ENCODE measurements at places on chromosomes 6 and 20.
A peak's percentile ranks its signal among the peaks of the same experiment; 100 is the strongest.

- H3K27me3 ChIP-seq: no peaks in the 10 kb centered on the region
- H3K4me3 ChIP-seq: no peak overlapping the region
- DNase-seq: no peak
- no peaks in the 10 kb centered on the region for H3K4me1 ChIP-seq
Measured at GRCh38 chr20:57953638-57954037, 243.8 kb upstream of the PMEPA1 start.

GRCh38 chr6:63963769-63964315 is 328.2 kb downstream of the PHF3 start:
- H3K4me1 ChIP-seq: peaks cover 2% of the 10 kb centered on the region
- no peak for DNase-seq
- no peak overlapping the region for H3K27ac ChIP-seq
- H3K4me3 ChIP-seq: no peak overlapping the region

GRCh38 chr6:14906621-14907020 is 339.2 kb upstream of the JARID2 start:
- H3K4me1 ChIP-seq: no peaks in the 10 kb centered on the region
- DNase-seq: no peak
- no peak overlapping the region for H3K4me3 ChIP-seq
- no peak overlapping the region for H3K27ac ChIP-seq

GRCh38 chr20:50038574-50038991 is 55.8 kb downstream of the SNAI1 start:
- no peak overlapping the region for H3K4me3 ChIP-seq
- H3K4me1 ChIP-seq: peaks cover 13% of the 10 kb centered on the region
- no peaks in the 10 kb centered on the region for H3K36me3 ChIP-seq
- H3K27me3 ChIP-seq: no peaks in the 10 kb centered on the region

GRCh38 chr6:160455081-160455480 is 106.9 kb downstream of the SLC22A3 start:
- H3K4me1 ChIP-seq: no peaks in the 10 kb centered on the region
- no peak overlapping the region for H3K4me3 ChIP-seq
- H3K36me3 ChIP-seq: no peaks in the 10 kb centered on the region
- H3K27me3 ChIP-seq: no peaks in the 10 kb centered on the region

DNA sequence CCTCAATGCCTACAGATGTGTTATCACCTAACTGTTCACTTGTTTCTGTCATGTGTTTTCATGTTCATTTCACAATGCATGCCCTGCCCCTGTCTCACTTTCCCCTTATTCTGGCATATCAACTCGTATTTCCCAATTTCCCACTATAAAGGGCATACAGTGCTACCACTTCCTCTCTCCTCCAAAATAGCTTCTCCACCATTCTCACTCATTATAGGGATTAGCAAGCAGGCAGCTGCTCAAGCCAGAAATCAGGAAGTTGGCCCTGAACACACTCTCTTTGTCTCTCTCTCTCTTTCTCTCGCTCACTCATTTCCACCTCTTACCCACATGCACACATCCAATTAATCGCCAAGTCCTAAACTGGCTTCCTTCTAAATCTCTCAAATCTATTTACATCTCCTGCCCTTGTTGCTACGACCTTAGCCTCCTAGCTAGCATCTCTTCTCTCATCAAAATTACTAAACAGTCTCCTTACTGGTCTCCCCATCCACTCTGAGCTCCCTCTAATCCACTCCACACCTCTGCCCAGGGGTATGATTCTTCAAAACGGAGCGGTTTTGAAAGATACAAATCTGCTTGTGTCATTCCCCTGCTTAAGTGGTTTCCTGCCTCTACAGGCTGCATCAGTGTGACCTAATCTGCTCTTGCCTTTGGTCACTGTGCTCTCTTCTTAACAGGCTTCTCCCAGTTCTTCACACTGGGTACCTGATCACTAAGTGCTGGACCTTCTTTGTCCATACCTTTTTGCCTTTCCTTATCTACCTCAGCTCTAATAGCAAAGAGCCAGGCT is 196.2 kb downstream of the BTBD9 start:
- DNase-seq: no peak
- no peaks in the 10 kb centered on the region for H3K4me1 ChIP-seq
- H3K27me3 ChIP-seq: no peaks in the 10 kb centered on the region

- H3K4me3 ChIP-seq: no peak overlapping the region
- DNase-seq: peak; percentile 67
- no peaks in the 10 kb centered on the region for H3K27me3 ChIP-seq
- no peak overlapping the region for H3K27ac ChIP-seq
- H3K36me3 ChIP-seq: peaks cover 50% of the 10 kb centered on the region
- H3K4me1 ChIP-seq: peaks cover 5% of the 10 kb centered on the region
Measured at GRCh38 chr6:32118782-32119628, 9.0 kb downstream of the ATF6B start.

DNA sequence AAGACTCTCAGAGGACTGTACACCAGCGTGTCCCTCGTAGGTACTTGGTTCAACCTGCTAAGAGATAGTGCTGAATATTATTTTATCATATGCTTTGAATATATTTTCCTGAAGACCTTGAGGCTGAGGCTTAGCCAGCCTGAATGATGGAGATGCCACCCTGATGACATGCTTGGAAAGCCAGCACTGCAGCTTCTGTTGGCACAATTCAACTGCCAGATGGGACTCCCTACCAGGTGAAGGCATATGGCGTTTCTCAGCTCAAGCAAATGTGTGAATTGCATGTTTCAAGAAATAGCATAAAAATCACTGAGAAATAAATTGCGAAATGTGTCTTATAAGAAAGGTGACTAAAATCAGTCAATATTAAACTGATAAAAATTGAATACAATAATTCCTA is 228.1 kb upstream of the CST7 start:
- no peak overlapping the region for H3K4me3 ChIP-seq
- H3K27ac ChIP-seq: no peak overlapping the region
- no peaks in the 10 kb centered on the region for H3K27me3 ChIP-seq

- no peaks in the 10 kb centered on the region for H3K36me3 ChIP-seq
- H3K27me3 ChIP-seq: no peaks in the 10 kb centered on the region
- H3K27ac ChIP-seq: no peak overlapping the region
- DNase-seq: peak; percentile 82
Measured at GRCh38 chr20:19583532-19584175, 174.4 kb upstream of the RIN2 start.

DNA sequence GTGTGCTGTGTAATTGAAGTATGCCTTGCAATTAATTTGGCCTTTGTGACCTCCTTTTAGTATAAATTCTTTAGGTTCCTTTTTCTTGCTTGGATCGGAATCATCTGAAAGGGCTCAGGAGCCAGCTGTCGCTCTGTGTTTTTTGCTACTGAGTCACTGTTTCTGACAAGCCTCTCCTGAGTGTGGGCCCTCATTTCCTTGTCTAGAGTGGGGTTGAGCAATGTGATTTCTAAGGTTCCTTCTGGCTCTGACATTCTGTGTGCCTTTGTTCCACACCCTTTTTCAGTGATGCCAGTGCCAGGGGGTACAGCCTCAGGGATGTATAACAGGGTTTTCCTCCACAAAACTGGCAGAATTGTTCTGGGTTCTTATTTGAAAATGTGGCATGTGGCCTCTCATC is 26.5 kb downstream of the DAAM2 start:
- no peaks in the 10 kb centered on the region for H3K36me3 ChIP-seq
- H3K27me3 ChIP-seq: peaks cover 4% of the 10 kb centered on the region
- DNase-seq: no peak
- no peak overlapping the region for H3K27ac ChIP-seq
- H3K4me3 ChIP-seq: no peak overlapping the region
